ENCODE measurements at places on chromosomes 1 and 21.

- no peak for DNase-seq
These were observed 96.7 kb downstream of the DYRK1A start for GRCh38 chr21:37463083-37463801.

DNA sequence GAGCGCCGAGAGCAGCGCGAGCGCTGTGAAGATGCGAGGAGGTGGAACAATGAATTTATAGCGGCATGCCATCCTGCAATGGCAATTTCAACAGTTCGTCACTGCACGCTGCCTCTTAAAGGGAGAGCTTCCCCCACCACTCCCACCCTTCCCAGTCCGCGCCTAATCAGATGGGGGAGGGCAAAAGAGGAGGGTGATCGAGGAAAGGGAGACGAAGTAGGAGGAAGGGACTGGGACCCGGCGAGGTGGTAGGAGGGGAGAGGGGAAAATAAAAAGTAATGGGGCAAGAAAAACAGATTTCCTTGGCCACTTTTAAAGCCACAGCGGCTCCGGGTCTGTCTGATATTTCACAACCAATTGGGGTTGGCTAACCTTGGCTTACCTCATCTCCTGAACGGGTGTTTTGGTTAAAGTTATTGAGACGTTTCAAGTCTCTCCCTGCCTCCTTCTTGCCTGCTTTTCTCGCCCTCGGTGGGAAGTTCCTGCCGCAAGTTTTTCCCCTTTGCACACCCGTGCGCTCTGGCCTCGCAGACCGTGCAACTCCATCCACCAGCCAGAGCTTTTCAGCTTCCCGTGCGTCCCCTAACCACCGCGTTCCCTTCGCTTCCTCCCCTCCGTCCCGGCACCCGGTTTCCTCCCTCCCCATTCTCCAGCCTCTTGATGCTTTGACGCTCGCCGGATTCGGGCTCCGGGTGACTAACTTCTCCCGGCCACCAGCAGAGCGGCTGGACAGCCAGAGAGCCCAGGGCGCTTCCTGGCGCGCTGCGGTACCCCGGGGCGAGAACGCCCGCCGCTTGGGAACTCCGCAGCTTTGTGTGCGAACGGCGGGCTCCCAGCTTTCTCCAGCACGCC, at the start of gene ADAMTS5:
TSS of gene ADAMTS5 (minus strand) at position 27 of the 852 bp plus-strand sequence. CDS start 697 bp downstream, outside the sequence.
- no peak for DNase-seq

DNA sequence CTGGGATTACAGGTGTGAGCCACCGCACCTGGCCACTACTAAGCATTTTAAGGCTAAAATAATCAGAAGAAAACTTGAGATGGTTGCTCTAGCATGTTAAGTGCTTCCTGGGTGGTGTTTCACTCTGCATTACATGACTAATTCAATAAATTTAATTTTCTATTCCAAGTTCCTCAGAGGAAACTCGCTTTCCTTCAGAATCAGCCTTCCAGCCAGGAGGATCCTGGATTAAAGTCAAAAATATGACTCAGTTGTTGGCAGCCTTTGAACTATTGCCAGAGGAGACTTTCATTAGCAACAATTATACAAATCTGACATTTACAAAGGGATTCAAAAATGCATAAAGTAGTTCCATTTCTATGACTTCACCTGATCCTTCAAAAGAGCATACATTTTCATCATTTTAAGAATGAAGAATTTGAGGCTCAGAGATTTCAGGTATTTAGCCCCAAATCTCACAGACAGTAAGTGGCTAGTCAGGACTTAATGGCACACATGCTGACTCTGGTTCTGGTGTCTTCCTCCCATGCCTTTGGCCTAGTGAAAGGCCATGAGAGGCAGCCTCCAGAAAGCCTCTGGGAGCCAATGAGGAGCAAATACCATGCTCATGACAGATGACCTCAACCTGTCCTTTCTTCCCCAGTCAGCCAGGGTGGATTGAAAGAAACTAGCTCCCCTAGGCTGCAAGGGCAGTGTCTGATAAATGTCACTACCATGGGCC, 115.7 kb downstream of the MAP3K21 start:
- no peak for DNase-seq

GRCh38 chr1:117586747-117587498, 18.9 kb upstream of the TENT5C start:
- no peak for DNase-seq

DNA sequence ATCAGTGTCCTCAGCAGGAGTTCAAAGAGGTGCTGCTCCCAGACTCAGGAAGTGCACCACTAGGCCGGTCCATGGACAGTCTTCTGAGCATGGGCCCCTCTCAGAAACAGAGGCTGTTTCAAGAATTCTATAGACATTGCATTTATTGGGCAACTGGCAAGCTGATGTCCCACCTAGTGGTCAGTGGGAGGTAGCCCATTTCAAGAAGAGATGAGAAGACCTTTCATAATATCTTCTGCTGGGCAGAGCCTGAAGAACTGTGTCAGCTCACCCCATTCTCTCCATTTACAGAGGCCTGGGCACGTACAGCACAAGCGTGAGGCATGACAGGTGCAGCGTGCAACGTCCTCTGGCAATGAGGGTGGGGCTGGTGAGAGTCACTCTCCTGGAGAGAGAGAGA, 216.0 kb downstream of the DYRK1A start:
- no peak for DNase-seq

DNA sequence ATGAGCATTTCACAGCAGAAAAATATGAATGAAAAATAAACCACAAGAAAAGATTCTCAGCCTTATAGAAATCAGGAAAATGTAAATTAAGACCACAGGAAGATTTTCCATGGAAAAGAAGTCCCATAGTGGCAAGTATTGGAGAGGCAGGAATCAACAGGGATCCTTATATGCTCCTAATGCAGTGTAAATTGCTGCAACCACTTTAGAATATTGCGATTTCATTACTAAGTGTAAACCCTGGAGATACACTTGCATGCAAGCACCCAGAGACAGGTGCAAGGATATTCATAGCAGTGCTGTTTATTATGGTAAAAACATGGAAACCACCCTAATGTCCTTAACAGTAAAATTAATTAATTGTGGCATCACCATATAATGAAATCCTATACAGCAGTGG, 10.6 kb upstream of the LRP8 start:
- DNase-seq, result no peak

GRCh38 chr1:31414980-31415370, 2.0 kb downstream of the SERINC2 start:
- DNase-seq, result no peak

DNA sequence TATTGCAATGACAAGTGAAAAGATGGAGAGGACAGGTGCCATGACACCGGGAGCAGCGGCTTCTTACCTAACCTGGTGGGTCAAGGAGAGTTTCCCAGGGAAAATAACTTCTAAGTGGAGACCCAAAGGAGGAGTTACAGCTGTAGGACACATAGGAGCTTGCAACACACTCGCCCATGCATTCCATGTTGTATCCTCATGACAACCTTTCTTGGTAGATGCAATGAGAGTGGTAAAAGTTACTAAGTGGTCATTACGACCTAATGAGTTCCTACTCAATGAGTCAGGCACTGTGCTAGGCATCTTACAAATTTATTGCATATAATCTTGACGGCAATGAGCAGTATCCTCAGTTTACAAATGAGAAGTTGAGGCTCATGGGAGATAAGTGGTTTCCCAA, 119.5 kb upstream of the HOOK1 start:
- no peak for DNase-seq

GRCh38 chr1:234114648-234115307, 210.3 kb downstream of the SLC35F3 start:
- DNase-seq, result peak; percentile 6

- DNase-seq, result no peak
These were observed 304.1 kb upstream of the ADGRL4 start for GRCh38 chr1:79310609-79311008.

- DNase-seq, result no peak
These were observed 6.7 kb downstream of the GADD45A start for GRCh38 chr1:67691712-67692111.

- no peak for DNase-seq
These were observed 21.7 kb downstream of the SDC3 start for GRCh38 chr1:30886710-30887428.

DNA sequence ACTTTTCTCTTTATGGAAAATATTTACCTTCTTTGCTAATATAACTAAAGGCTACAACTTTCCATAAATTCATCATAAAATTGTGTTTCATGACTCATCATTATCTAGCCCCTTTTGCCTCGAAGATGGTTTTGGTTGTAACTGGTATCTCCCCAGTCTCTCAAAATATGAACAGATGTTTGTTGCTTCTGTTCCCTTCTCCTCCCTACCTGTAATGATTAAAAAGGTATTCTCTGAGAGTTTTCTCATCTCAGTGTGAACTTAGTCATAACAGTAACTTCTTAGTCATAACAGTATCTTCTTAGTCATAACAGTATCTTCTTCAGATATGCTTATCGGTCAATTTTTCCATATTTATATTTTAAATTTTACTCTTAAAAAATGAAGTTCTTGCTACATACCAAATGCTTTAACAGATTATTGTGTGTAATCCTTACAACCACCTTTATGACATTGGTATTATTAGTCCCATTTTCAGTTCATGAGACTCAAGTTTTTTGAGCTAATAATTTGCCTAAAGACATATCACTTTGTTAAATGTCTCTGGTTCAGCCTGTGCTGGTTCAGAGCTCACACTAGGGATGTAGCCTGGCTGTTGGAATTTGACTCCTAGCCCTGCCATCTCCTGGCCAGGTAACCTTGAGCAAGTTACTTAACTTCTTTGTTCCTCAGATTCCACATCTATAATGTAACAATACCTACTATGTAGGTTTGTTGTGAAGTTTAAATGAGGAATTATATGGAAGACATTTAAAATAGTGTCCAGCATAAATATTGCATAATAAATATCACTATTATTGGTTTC, 32.6 kb downstream of the ATP1B1 start:
- DNase-seq, result no peak

GRCh38 chr21:43609501-43610340, 49.6 kb downstream of the HSF2BP start:
- no peak for DNase-seq

DNA sequence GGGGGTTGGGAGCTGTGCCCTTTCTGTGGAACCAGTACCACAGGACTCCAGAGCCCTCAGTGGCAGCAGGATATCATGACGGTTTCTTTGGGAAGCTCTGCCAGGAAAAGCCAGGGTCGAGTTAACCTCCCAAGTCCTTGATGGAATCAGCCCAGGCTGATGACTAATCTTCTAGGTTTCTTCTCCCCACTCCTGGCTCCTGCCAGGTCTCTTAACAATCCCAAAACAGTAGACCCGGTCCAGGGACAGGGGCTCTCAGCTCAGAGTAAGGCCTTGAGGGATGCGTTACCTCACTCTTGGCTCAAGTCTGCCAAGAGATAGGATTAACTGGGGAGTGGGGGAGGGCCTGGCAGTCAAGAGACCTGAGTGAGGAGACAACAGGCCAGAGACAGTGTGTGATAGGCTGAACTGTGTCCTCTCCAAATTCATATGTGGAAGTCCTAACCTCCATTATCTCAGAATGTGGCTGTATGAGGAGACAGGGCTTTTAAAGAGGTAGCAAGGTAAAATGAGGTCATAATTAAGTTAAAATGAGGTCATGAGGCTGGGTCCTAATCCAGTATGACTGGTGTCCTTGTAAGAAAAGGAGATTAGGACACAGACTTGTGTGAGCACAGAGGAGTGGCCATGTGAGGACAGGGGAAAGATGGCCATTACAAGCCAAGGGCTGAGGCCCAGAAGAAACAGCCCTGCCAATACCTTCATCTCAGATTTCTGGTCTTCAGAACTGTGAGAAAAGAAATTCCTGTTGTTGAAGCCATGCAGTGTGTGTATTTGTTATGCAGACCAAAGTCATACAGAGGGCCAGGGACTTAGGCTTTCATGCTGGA, 95.0 kb downstream of the BEND5 start:
- no peak for DNase-seq

- peak; percentile 71 for DNase-seq
These were observed 2.8 kb upstream of the ECE1 start for GRCh38 chr1:21292984-21293536.

DNA sequence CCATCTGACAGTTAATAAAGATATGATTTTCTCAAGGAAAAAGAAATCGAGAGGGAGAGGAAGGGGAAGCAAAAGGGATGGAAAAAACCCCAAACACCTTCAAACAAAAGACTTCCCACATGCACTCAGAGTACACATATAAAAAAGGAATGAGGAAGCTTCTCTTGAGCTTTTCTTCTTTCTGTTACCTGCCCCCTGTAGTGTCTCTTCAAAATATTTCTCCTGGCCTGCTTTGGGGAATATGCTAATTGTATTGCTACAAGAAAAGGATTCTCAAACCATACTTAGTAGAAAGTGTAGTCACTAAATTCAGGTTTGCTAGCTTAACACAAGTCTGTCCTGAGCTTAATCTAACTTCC, 58.7 kb downstream of the KIF14 start:
- DNase-seq, result no peak

GRCh38 chr1:206924592-206925105, 2.9 kb upstream of the FCMR start:
- DNase-seq, result peak; percentile 42

DNA sequence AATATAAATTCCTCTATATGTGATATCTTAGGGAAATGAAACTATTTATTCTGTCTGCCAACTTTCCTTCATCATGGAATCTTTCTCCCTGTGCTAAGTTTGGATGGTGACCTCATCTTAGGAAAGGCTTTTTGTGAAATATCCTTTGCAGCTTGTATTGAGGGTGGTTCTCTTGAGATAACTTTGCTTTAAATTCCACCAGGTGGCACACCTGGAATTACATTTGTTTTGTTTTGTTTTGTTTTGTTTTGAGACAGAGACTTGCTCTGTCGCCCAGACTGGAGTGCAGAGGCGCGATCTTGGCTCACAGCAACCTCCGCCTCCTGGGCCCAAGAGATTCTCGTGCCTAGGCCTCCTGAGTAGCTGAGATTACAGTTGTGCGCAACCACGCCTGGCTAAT, 7.6 kb upstream of the CD1A start:
- DNase-seq, result no peak

DNA sequence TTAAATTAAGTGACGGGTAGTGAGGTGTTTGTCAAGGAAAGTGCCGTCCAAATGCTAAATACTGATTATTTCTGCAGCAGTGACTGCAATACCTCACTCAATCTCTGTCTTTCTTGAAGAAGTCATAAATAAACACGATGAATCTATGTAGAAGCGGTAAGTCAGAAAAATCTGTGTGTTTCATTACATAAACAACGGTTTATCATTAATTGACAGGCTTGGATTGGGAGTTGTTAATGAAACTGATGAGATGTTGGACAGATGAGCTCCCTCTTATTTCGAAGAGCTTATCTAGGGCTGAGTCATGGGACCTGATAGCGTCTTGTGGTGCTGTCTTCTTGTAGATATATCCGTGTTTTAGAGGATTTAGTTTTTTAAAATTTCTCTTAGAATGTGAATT, 92.2 kb upstream of the SAMD11 start:
- DNase-seq, result no peak

- DNase-seq, result no peak
These were observed 691 bp upstream of the KIFAP3 start for GRCh38 chr1:170075186-170075585.

GRCh38 chr1:198544265-198544664, 3.8 kb upstream of the ATP6V1G3 start:
- DNase-seq, result no peak

- DNase-seq, result peak; percentile 4
These were observed 210.0 kb upstream of the FOXD3 start for GRCh38 chr1:63112155-63112900.

DNA sequence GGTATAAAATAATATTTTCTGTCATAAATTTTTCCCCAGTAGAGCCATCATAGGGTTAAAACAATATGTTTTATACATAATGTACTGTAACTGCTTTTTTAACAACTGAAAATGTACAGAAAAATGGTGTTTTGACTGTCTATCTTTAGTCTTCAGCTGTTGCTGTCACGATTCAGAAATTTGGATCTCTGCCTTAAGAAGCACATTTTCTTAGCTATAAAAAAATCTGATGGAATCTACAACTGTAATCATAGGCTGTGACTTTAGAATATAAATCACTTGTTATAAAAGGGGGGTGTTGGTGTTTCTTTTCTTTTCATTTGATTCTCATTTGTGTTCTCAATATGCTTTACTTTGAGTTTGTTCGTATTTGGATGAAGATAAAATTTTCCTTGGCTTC, 187.5 kb downstream of the PDE4B start:
- DNase-seq, result no peak
